ENCODE measurements at places on chromosomes 13 and 19.

DNA sequence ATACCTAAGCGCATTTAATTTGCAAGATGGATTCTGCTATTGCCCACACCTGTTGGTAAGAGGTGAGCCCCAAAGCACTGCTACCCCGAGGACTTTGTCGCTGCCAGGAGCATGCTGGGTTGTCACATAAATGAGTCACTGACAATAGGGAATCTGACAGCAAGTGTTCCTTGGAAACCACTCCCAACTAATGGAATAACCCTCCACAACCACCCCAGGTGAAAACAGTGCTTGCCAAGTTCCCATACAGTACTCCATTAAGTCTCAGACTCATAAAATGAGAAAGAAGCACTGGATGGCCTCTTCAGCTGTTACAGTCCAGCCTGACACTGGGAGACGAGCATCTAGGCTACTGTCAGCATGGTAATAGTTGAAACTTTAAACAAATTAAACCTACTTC lies 108.6 kb downstream of the EFNB2 start:
- no peak for DNase-seq

DNA sequence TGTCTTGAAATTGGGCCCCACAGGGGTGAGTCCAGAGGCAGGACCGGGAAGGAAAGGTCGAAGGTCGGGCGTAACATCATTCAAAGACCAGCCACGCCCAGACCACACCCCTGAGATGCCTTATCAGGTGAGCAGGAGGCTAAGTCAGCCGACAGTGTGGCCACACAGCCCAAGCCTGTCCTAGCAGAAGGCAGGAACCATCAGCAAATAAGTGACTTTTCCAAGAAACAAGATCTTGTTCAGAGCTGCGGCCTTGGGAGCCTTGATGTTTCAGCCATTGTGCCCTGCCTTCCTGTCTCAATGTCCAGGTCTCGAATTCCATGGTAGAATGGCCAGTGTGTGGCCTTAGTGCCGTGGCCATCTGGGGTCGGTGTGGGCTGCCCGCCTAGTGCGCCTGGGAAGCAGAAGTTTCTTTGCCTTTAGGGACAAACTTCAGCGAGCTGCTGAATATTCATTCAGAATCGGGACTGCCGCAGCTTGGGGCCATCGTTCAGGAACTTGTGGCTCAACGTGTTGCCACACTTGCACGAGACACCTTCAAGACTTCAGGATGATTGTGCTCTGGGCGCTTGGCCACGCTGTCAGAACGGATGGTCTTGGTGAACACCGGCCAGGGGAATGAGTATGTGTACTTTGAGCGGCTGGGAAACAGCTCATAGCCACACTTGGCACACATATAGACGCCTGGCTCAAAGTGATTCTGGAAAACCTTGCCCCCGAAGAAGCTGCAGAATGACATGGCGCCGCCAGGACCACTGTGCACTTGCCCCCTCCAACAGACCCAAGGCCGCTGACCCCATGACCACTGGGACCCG lies 6.1 kb upstream of the IFNL4 start:
- DNase-seq = no peak

DNA sequence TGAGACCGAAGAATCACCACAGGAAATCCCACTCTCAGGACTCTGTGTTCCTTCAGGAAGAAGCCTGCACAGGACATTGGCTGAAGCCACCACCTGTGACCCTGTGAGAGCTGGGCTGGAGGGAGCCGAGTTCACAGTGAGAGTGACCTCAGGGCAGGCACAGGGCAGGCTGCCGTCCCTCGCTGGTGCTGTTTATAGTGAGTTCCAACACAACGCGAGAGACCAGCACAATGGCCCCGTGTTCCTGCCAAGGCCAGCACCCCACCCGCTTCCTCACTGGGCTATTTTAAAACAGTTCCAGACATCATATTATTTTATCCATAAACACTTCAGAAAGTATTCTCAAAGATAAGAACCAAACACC lies 18.4 kb upstream of the GAS6 start:
- no peak for DNase-seq

- DNase-seq = no peak
These were observed 9.5 kb downstream of the NFILZ start for GRCh38 chr19:8639821-8640401.

- DNase-seq = no peak
These were observed 45.9 kb downstream of the COMP start for GRCh38 chr19:18745012-18745735.

DNA sequence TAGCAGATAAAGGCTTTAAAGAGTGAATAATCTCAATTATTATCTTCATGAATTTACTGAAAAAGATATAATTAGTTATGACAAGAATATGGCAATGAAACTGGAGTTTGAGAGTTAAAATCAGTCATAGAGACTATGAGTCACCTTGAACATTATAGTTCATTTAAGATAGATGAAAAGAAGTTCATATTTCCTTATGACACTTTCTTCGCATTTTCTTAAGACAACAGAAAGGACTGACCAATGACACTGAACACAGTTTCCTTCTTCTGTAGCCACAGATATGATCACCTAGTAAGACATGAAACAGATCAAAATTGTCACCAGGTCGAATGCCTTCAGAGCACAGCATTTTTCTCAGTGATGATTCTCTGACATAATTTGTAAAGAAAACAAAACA lies 202.1 kb downstream of the KLF12 start:
- no peak for DNase-seq

DNA sequence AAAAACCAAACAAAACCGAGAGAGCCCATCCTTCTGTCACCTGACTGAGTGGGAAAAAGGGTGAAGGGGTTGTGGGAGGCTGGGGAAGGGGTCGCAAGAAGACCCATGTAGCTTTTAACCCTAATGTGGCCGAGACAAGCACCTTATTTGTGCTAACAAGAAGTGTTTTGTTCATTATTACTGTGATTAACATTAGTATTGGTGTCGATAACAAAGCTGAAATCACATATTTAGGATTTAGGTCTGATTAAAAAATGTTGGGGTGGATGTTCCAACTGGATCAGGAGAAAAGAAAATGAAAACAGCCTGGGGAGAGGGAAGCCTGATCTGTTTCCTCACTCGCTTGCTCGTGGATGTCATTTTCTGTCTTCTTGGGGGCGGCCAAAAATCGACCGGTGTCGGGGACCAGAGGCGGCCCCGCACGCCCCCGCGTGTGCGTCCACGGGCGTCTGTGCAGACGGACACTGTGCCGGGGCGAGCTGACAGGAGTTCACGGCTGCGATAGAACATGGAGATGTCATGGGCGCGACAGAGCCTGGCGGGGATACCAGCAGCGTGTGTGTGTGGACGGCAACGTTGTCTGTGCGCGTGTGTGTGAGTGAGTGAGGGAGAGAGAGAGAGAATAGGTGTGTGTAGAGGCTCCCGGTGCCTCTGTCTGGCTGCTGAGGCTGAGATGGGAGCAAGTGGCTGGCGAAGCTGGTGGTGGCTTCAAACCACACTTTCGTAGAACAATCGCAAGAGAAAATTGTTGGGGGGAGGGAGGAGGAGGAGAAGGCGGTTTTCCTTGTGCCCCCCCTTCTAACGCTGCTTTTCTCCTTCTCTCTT lies 29.1 kb downstream of the NFIX start:
- DNase-seq = no peak

- DNase-seq = no peak
These were observed 1.9 kb upstream of the FOXO1 start for GRCh38 chr13:40668335-40668734.

GRCh38 chr13:100298691-100299090 lies 209.8 kb downstream of the PCCA start:
- no peak for DNase-seq

- no peak for DNase-seq
These were observed 539.6 kb upstream of the SLITRK5 start for GRCh38 chr13:87131611-87132010.

- DNase-seq = no peak
These were observed 61.5 kb upstream of the TDRD3 start for GRCh38 chr13:60335531-60335930.

GRCh38 chr13:94352057-94352456 lies 127.4 kb downstream of the DCT start:
- DNase-seq = no peak

DNA sequence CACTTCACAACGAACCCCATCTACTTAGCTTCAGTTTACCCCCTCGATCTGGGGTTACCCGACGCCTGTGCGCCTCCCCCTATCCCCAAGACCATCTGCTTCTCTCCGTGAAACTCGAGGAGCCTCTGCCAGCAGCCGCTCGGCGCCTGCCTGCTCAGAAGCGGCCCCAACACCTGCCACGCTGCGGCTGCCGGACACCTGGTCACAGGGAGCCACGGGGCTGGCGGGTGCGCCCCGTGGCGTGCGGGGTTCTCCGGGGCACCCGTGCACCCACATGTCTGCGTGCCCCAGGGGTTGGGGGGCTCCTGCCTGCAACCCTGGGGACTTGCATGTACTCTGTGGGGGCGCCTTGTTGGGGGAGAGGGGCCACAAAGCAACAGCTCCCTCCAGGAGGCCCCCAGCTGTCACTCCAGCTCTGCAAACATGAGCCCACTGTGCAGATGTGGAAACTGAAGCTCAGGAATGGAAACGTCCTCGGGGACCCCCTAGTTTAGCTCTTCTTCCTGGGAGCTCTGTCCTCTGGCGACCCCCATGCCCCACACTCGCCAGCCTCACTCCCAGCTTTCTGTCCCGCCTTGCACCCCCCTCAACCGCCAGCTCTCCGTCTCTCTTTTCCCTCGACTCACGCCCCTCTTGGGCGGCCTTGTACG lies 7.0 kb upstream of the SEMA6B start:
- DNase-seq = no peak

DNA sequence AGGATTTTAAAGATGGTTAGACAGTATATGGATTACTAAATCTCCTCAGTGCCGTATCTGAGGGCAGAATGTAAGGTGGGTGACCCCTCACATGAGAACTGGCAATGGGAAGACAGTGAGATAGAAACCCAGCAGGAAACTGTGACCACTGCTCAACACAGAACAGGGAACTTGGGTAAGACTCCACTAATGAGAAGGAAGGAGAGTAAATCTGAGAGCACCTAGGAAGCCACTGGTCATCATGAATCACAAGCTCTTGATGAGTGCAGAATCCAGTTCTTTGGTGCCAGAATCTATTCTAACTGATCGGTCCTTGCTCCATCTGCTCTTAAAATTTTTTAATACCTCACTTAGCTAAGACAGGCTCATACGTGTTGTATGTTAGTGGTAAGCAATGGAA lies 261.8 kb downstream of the KLF12 start:
- no peak for DNase-seq

- no peak for DNase-seq
These were observed 17.9 kb upstream of the ELAVL1 start for GRCh38 chr19:8023371-8023770.
